ENCODE measurements at places on chromosomes 1 and 21. TPM values are rescaled to one million over a fixed set of nuclear protein-coding genes. Genes with fewer than 3 reads are reported as not detected.

GRCh38 chr1:198656500-198656932, 17.7 kb downstream of the PTPRC start:
- peak; percentile 48 for DNase-seq

The MPL gene
- 0.09 TPM for total RNA-seq

GRCh38 chr1:204928671-204929486, 58.2 kb downstream of the NFASC start:
- DNase-seq = no peak

GRCh38 chr1:26067432-26067911, at the start of gene TRIM63:
Gene TRIM63 (minus strand): TSS chr1:26067630. CDS start chr1:26067494, 136 bp downstream.
- peak; percentile 76 for DNase-seq

The OR6N1 gene
- not detected for total RNA-seq
